Calu3 (cell line): ENCODE measurements at places on chromosomes 13 and 19.

DNA sequence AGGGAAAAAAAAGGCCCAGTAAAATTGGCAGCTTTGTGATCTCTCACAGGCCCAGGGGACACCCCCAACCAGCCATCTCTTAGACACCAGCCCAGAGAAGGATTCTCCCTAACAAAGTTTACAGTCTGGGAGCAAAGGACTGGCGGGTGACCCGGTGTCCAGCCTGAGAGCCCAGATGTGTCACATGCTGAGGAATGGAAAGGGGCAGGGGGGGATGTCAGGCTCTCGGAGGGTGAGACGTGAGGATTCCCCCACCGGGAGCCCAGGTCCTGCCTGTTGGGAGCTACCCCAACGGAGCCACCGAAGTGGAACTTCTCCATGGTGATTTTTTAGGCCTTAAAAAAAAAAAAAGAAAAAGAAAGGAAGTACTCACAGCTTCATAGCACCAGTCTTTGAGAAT is 4.8 kb upstream of the CTXN1 start:
- no peak for DNase-seq

- no peak for DNase-seq
These were observed 142.7 kb downstream of the SUCLA2 start for GRCh38 chr13:47858042-47859025.

DNA sequence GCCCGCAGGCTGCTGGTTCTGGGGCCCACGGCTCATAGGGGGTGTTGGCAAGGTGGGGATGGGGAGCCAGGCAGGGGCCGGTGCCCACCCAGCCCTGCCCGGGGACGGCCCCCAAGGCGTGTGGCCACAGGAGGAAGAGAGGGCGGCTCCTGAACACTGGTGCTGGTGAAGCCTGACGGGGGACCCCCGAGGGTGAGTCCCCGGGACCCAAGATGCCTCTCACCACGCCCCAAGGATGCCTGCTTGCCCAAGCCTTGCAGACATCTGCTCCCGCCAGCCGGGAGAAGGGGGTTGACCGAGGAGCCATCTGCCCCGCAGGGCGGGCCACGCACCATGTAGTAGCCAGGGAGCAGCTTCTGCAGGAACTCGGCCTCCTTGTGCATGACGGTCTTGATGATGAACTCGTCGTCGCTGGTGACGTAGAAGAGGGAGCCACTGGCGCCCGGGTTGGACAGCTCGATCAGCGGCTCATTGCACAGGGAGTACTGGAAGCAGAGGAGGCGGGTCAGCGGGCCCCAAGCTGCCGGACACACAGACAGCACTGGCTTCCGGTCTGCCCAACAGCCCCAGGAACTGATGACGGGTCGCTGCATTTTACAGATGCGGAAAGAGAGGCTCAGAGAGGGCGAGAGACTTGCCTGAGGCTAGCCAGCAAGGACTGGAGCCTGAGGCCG is 29.6 kb upstream of the CACTIN start:
- no peak for DNase-seq

DNA sequence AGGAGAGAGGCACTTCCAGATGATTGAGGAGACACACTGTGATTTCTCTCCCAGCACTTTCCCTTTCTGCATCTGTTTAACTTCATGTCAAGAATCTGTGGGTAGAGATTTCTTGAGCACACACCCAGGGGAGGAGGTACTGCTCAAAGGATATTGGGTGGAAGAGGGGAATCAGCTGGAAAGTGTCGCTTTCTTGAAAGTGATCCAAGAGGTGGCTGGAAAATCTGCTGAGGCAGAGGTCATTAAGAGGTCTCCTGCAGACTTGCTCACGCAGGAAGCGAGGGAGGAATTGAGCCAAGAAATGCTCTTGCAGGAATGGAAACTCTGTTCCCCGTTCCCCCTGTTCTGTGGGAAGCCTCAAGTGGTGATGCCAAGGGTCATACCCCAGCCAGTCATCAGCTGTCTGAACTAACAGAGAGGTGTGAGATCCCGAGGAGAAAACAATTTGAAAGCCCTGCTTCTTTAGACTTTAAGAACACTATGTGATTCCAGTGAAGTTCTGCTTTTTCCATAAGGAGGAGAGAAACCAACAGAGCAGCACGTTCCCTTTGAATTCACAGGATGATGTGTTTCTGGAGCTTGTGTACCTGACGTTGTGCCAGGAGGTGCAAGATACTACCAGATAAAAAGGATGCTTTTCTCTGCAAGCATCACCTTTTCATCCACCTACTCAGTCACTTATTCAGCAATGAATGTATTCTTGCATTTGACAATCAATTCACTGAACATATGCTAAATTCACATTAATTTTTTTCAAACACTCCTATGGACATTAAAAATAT is 163.4 kb upstream of the GPR12 start:
- no peak for DNase-seq

DNA sequence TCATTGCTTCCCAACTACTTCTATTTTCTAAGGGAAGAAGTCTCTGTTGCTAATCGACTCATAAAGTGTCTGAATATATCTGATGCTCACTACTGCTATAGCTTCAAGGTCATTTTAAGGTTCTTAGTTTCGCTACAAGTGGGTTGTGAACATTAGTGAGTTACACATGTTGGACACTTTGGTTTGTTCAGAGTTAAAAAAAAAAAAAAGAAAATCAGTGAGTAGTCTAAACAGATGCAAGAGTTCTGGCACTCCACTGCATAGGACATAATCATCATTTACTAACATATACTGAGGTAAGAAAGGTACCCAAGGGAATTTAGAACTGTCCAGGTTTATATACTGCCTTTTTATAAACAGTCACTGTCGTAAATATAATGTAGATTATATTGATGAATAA is 108.8 kb downstream of the KLF12 start:
- DNase-seq: no peak
